ENCODE measurements at places on chromosomes 6 and 20.

GRCh38 chr20:46252352-46253091, 55.8 kb downstream of the CDH22 start:
- DNase-seq = no peak

- no peak for DNase-seq
These were observed 184.1 kb downstream of the TMEM242 start for GRCh38 chr6:157139054-157139708.

DNA sequence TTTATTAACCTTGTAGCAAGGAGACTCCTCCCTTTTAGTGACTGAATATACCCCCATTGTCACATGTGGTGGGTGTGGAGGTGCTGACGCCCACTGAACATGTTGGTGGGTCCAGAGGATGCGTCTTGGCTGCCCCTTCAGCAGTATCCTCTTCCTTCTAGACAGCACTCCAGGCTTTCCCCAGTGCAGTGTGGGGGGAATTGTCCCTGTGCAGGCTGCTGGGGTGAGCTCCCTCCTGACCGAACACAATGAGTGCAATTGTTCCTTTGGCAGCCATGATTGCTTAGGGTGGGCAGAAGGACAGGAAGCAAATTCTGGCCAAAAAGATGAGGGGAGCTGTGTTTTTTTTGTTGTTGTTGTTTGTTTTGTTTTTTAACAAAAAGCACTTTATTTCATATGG, 209.3 kb upstream of the PDE10A start:
- DNase-seq = no peak

- no peak for DNase-seq
These were observed 12.2 kb upstream of the NCOA3 start for GRCh38 chr20:47489448-47489872.

GRCh38 chr20:34923414-34923813, 32.2 kb downstream of the GSS start:
- no peak for DNase-seq

DNA sequence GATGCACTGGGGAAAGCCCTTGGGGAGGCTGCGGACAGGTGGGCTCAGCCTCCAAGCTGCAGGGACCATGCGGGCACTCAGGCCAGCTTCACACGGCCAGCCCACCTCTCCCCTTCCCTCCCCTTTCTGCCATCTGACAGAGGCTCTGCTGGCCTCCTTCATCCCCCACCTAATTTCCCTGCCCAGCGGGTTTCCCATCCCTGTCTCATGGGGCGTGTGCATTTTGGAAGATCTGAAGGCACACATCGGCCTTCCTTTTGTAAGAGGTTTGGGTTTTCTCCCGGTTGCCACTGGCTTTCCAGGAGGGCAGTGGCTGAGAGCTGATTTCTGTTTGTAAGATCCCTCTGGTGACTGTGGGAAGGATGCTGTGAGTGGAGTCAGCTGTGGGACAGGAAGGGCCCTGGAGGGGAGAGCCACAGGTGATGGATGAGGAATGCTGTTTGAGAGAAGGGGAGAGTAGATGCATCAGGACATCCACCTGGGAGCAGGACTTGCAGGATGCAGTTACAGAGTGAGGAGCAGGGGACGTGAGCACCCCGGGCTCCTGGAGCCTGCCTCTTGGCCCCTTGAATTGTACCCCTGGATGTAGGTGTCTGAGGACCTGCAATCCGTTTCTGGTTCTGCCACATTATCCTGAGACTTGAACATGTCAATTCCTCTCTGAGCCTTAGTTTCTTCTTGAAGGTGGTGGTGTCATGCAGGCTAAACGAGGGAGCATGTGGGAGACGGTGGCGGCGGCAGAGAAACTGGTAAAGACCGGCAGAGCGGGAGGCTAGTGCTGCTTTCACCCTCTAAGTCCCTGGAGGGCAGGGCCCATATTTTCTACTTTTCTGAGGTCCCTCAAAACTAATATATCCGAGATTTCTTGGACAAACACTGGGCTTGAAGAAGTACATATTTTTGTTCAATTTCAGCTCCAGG, 5.9 kb upstream of the TUBB1 start:
- peak; percentile 42 for DNase-seq

GRCh38 chr6:3805448-3806123, 43.6 kb upstream of the FAM50B start:
- no peak for DNase-seq

- DNase-seq = no peak
These were observed 114.7 kb downstream of the EDN3 start for GRCh38 chr20:59414936-59415623.

DNA sequence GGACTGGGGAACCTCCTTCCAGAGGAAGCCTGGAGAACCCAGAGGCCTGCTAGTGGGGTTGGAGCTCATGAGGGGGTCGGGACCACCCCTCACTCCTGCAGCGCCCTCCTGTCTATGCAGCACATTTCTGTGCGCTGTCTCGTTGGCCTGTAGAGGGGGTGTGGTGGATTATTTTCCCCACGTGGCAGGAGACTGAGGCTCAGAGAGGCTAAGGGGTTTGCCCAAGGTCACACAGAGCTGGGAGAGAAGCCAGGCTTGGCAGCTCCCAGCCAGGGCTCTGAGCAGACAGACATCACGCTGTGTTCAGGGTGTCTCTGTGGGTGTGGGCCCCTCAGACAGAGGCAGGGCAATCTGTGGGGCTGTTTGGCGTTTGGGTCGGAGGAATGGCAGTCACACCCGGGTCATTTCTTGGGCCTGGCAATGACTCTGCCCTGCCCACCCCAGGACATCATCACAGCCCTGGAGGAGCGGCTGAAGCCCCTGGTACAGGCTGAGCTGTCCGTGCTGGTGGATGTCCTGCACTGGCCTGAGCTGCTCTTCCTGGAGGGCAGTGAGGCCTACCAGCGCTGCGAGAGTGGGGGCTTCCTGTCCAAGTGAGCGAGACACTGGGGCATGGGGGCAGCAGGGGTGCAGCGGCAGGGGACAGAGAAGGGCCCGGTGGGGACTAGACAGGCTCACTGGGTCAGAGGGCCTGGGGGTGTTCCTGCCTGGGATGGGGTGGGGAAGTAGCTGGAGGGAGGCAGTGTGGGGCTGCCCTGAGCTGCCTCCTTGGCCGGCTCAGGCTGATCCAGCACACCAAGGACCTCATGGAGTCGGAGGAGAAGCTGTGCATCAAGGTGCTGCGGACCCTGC, 27.7 kb downstream of the UQCC2 start:
- no peak for DNase-seq

- DNase-seq = no peak
These were observed 14.2 kb downstream of the PAX1 start for GRCh38 chr20:21719592-21720214.

DNA sequence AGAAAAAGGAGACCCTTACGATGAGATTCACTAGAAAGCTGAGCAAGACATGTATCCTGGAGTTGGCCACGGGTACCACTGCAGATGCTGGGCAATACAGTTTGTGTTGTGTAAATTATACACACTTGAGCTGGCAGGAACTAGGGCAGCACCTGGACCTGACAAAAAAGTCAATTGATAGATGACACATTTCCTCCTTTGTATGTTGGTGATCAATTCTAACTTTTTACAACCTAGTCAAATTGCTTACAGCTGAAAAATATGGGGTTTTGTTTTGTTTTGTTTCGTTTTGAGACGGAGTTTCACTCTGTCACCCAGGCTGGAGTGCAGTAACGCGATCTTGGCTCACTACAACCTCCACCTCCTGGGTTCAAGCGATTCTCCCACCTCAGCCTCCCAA, 108.9 kb downstream of the UST start:
- DNase-seq = no peak

DNA sequence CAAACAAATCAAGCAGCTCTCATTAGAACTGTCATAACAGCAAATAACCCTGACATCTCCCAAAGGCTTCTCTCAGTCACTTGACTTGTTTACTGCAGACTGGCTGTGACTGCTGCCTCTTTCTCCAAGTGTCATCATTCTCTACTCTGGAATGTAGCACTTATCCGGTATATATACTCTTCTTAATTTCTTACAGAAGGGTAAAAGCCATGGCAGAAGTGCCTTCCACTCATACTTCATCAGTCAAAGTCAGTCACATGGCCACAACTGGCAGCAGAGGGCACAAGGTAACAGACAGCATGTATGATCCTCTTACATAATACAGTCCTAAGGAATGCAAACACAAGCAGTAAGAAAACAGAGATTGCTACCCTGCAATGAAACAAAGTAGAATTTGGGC, 9.3 kb downstream of the NAPB start:
- no peak for DNase-seq

GRCh38 chr6:133290930-133291329, 49.8 kb downstream of the EYA4 start:
- DNase-seq = no peak

GRCh38 chr6:150134280-150134920, 8.4 kb upstream of the PPP1R14C start:
- no peak for DNase-seq

DNA sequence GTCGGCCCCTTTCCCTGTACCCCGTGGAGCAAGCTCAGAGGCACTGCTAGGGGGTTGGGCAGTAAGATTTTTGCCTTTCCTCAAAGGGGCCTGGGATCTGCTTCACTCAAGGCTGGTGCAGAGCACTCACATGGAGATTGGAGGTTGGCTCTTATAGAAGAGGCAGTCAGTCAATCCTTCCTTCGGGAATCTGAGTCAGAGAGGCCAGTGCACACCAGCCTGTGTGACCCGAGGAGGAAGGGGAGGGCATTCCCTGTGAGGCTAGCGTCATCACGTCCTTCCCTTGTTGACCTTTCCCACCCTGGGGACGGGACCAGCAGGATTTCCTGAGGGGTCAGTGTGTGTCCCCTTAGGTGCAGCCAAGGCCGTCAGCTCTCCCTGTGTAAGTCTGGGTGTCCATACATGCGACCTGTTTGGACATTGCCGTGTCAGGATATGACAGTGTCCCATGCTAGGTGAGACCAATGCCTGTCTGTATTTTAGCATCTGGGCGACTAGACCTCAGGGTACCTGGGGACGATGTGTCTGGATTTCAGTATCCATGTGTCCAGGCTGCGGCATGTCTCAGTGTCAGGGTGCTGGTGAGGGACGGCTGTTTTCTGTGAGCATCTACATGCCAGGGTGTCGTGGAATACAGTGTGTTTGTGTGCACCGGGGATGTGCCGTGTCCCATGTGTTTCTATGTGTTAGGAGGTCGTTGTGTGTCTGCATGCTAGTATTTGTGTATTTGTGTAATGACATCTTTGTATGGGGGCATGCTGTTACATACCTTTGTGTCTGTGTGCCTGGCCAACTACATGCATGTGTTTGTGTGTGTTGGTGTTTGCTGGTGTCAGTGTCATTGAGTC, 2.8 kb upstream of the ZNF512B start:
- DNase-seq = no peak

DNA sequence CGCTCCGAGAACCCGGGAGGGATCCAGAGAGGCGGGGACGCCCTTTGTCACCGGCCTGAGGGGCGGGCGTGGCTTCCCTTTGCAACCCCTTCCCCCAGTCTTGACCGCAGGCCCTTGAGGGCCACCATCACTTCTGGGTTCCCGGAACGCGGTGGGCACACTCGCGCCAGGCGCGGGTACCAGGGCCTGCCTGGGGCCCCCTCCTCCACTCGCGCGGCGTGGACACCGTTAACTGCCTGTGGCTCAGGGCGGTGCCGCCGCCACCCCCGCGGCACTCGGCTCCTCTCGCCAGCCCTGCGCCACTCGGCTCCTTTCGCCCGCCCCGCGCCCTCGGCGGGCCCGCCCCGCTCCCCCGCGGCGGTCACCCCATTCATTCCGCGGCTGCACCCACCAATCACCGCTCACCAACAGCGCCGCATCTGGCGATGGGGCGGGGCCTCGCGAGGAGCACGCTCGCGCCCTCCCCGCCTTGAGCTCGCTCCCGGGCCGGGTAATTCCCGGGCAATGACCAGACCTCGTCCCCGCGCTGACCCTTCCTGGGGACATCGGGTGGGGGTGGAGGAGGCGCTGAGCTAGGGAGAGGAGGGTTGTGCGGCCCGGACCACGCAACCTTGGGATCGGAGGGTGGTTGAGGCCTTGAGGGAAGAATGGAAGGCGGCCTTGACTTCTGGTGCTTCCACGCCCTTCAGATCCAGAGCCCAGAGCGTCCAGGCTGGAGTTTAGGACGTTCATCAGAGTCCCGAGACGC, 10.5 kb upstream of the ELOVL5 start:
- DNase-seq = peak; percentile 93

- no peak for DNase-seq
These were observed 168.9 kb downstream of the PDSS2 start for GRCh38 chr6:107290491-107290890.

DNA sequence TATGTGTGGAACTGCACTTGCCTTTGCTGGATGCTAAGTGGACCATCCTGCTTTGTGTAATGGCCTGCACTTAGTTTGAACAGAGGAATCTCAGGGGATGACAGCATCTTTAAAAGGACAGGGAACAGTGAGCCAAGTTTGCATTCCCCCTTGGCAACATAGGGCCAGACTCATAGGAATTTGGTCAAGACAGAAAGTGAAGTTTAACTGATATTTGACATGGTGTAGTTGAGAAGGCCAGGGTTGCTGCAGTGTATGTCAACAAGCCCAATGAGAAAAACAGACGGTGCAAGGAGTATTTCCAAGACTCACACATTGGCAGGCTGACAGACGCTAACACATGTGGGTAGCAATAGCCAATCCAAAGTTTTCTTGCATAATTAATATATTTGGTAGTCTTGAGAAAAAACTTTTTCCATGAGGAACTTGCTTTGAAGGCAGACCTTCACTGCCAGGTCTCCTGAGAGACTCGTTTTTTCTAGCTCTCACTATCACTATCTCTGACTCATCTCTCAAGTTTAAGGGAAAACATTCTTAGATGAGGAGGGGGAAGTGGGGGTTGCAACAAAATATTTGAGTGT, 213.8 kb downstream of the IBTK start:
- no peak for DNase-seq

GRCh38 chr6:1197309-1197708, 114.6 kb upstream of the FOXQ1 start:
- no peak for DNase-seq

DNA sequence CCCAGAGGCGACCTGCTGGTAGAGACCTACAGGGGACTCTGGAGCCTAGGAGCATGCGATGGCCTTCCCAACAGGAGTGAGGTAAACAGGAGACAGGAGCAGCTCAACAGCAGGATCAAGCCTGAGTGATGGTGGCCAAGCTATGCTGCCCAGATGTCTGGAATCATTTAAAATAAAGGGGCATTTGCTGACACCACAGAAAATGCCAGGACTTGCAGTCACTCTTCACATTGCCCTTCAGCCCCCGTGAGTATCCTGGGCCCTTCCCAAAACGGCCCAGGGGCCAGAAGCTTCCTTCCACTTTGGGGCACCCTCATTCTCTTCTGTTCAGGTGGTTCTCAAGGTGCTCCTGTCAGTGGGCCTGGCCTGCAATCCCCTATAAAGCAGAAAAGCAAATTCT, 23.2 kb downstream of the INSM1 start:
- no peak for DNase-seq

DNA sequence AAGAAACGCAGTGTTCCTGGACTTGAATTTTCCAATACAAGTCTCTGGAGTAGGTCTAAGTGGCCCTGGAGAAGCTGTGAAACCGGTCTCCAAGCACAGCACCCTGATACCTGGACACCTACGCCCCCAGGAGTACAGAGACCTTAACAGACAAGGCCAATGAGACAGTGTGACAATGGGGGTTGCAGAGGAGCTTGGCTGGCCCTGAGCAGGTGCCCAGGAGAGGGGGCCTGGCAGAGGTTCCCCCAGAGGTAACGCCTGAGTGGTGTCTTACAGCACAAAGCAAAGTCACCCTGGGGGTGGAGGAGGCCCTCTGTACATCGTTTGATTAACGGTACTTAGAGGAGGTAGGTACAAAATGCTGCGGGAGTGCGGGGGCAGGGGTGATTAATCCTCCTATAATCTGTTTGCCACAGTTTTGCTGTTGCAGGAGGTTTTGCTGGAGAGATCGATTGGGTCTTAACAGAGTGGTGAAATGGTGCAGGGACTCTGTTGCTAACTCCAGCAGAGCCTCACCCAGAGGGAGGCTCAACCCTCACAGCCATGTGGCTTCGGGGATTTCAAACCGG, 37.3 kb upstream of the APCDD1L start:
- DNase-seq = peak; percentile 25

All from activated CD8-positive, alpha-beta memory T cell treated with anti-CD3 and anti-CD28 coated beads, Interleukin-2, amount 50 U/mL, for 48 hours (primary cell).